ENCODE measurements at places on chromosomes 6 and 20.

DNA sequence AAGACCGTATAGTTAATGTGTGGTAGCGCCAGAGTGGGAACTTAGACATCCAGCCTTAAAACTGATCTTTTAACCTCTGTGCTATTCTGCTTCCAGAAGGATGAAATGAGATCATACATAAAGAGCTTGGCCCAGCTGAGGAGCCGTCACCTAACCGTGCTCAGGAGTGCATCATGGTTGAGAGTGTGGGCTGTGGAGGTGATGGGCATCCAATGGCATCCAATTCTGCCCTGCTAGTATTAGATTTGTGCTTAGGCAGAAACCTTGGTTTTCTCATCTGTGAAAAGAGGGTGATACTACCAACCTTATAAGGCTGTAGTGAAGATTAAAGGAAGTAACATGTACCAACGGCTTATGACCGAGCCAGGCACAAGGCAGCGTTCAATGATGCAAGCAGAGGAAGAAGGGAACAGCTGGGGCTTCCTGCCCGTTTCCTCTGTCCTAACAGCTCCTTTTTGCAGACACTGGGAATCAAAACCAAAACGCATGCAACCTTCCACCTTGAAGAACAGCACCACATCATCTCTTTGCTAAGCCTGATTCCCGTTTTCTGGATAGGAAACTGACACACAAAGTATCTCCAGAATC is 1.3 kb downstream of the SLC22A16 start:
- no peak for DNase-seq

DNA sequence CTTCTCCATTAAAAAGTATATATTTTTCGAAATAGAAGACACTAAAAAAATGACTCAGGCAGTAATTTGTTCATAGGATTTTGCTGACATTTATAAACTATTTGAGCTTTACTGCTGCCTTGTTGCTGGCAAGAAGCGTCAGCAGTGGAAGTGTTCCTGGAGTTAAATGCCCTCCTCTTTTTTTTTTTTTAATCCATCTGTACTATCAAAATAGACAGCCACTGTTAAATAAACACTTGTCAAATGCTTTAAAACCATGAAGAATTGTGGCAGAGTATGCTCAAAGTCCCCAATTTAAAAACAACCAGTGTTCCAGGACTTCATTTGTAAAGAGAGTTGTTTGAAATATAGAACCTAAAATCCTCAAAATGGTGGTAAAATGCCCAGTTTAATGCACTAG is 253.8 kb downstream of the NKAIN2 start:
- no peak for DNase-seq

GRCh38 chr6:44733868-44734267 is 346.4 kb downstream of the CDC5L start:
- no peak for DNase-seq

DNA sequence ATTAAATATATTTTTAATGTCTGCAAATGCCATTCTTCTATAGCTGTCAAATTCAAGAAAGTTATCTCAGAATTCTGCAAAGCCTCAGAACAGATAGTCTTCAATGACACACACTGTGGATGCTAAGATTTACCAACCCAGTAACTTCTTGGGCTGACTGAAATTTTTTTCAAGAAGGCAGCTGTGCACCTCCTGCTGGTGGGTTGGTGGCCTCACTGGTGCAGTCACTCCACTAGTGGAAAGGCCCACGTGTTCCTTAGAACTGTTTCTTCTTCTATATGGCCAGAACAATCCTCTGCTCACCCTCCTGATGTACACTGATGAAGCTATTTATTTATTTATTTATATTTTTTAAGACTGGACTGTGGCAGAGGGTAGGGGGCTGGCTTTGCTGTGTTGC is 28.1 kb upstream of the MTCL3 start:
- peak; percentile 1 for DNase-seq

GRCh38 chr6:134458857-134459657 is 141.1 kb upstream of the SGK1 start:
- no peak for DNase-seq

GRCh38 chr20:23231561-23232218 is 118.9 kb upstream of the NXT1 start:
- no peak for DNase-seq

DNA sequence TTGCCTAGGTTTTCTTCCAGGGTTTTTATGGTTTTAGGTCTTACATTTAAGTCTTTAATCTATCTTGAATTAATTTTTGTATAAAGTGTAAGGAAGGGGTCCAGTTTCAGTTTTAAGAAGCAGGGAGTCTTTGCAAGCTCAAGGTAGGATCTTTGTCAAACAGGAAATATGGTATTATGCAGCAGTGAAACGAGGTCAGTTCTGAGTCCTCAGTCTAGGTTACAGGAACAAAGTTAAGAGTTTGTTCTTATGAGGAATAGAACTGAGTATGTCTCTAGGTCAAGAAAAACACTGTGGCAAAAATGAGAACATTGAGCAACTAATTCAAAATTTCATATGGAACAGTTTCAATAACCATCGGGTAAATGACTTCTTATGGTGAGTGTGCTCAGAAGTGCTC is 63.6 kb downstream of the GCLC start:
- no peak for DNase-seq

- no peak for DNase-seq
These were observed 50.0 kb upstream of the FAM83C start for GRCh38 chr20:35342154-35342769.

DNA sequence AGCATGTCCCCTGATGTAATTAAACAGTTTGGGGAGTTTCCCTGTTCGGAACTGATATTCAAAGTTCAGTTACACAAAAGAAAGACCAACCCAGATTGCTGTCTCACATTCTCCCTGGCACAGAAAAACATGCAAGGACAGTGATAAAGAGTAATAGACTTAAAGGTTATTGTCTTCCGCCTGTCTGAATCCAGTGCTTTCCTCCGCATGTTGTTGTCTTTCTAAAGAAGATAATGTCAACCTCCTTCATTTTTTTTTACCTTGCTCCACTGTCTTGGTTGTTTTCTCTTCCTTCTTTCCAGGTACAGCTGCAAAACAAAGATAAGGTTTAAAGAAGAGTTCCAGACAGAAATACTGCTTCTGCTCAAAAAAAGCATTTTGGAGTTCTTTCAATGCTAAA is 284.5 kb downstream of the TRDN start:
- no peak for DNase-seq

GRCh38 chr20:43205699-43206098 is 16.0 kb upstream of the PTPRT start:
- no peak for DNase-seq

GRCh38 chr6:57262901-57263694 is 41.0 kb upstream of the RAB23 start:
- no peak for DNase-seq

- no peak for DNase-seq
These were observed 78.8 kb downstream of the VEGFA start for GRCh38 chr6:43848671-43849391.

- no peak for DNase-seq
These were observed at the start of gene BNIP5 for GRCh38 chr6:36336779-36337241. Gene BNIP5 (minus strand): TSS chr6:36336888. CDS start chr6:36330690, 6,198 bp downstream.

DNA sequence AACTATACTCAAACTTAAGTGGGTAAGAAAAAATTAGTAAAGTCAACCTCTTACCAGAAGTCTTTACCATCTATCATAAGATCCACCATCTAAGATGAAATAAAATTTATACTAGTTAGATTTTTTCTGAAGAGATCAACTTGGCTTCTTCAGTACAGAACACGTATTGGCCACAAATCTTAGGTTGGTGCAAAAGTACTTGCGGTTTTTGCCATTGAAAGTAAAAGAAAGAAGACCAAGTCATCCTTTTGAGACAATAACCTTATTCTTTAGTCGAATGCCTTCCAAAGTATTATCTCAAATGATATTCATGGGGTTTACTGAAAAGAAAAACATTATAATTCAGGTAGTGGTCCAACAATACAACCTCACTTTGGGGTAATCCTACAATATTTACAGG is 292.6 kb upstream of the PTCHD4 start:
- no peak for DNase-seq

GRCh38 chr6:45350186-45350710 is 22.1 kb downstream of the RUNX2 start:
- no peak for DNase-seq

- DNase-seq, result no peak
These were observed 9.5 kb upstream of the RBM24 start for GRCh38 chr6:17271628-17272027.

DNA sequence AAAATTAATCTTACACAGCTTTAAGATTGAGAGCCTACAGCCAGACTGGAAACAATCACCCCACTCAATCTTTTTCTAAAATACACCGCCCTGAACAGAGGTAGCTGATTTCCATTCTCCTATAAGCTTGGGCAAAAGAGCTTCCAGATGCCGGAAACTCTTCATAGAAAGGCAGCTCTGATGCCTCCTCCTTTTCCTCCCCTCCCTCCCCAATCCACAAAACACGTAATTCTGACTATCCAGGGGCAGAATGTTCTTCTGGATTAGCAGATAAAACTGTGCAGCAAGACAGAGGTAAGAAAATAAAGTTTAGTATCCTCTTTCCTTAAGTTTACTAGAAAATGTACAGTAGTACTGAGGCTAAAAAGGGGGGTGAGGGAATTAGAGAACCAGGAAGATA is 15.8 kb downstream of the ADNP start:
- DNase-seq, result no peak

DNA sequence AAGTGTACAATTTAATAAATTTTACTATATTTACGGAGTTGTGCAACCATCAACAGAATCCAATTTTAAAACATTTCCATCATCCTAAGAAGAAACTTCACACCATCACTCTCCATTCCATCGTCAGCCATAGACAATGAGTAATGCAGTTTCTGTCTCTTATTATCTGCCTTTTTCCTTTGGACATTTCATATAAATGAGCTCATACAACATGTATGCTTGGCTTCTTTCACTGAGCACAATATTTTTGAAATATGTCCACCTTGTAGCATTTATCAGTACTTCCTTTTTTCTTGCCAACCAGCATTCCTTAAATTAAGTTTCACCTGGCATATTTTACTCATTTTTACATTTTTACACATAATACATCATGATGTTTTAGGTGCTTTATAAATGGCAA is 22.7 kb upstream of the HIVEP1 start:
- no peak for DNase-seq

DNA sequence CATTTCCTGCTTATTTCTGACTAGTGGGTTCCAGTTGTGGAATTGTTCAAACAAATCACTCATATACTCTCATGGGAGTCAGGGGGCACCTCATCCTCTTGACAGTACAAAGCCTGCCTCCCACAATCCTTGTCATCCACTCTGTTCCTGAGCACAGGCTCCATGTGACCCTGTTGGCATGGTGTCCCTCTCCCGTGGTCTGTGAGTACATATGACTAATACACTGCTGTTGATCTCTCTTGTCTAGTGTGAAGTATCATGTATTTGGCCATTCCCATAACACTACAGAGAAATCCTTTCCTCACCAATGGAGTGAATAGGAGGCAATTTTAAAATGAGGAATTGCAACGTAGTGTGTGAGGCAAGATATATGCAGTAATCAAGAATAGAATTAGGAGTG is 185.3 kb downstream of the OGFRL1 start:
- no peak for DNase-seq

DNA sequence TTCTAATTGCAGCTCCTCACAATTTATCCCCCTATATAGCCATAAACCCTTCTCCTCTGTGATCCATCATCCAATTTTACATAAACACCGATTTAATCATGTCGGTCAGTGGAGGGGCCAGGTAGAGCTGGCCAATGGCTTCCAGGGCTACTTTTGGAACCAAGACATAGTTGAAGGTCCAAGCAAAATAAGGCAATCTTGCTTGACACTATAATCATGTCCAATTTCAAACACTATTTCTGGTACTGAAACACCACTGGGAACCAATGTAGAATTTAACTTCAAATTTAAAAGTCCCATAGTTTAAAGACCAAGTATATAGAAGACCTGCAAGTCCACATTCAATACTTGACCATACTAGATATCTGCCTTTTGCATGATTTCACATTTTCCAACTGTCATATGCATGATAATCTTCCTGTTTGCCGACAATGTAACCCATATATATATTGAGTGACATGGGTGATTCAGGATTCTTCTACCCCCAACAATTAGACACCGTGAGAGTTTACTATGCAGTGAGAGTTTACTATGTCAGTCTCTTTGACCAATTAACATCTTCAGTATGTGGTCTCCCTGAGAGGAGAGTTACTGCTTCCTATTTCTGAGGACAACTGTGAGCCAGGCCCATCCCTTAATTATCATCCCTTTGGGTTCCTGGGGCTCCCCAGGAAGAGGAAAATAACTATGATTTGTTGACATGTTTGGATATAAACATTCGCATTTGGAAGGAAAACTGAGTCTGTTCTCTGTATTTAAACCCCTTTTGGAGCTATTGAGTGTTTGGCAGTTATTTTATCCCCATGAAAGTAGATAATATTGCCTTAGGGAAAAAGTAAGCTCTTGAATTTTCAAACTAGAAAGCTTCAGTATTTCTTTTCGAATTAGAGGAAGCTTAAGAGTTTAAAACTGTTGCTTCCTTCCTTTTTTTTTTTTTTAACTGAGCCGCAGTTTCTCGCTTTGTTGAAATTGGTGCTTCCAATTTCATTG is 31.8 kb downstream of the SAMD3 start:
- DNase-seq, result no peak

- peak; percentile 65 for DNase-seq
These were observed 747 bp upstream of the PTPRA start for GRCh38 chr20:2872459-2873009.

DNA sequence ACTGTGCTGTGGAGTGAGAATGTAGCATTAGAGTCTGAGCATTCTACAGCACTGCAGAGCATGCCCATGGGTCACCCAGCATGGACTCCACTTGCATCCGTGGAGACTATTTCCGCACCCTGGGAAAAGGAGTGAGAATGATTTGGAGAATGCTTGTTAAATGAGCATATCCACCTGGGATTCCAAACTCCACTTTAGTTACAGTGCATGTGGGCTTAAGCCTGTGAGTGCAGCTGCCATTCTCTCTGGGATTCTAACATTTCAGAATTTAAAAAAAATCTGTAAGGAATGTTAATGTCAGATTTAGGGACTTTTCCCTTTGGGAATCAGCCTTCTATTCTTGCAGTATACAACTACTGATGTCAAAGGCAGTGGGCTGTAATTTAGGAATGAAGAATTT is 33.4 kb downstream of the KIF25 start:
- DNase-seq, result no peak

DNA sequence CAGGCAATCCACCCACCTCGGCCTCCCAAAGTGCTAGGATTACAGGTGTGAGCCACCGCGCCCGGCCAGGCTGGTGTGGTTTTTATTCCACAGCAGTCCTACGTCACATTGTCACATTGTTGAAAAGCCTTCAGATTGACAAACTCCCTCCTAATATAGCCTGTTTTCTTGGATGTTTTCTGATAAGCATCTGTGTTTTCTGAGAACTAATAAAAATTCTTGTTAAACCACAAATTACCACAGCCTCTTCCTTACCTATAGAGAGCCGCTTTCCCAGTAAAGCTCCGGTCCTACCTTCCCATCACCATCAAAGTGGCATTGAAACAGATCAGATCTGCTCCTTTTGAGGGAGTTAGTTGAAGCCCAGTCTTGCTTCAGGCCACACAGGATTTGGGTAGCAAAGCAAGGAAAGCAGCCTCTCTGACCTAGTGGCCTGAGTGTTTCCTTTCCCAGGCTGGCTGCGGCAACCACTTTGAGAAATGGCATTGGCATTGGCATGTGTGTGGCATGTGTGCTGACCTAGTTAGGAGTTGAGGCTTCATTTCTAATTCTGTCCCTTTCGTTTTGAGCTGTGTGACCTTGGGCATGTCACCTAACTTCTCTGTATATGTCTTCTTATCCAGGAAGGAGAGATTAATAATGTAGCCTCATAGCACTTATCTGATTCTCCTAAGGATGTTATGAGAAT is 1.7 kb upstream of the PKIG start:
- DNase-seq, result no peak

GRCh38 chr6:72530152-72530551 is 91.7 kb upstream of the KCNQ5 start:
- DNase-seq, result no peak

All from stimulated activated CD4-positive, alpha-beta T cell treated with anti-CD3 and anti-CD28 coated beads, TNF-alpha, amount 100 ng/mL, for 4 hours (primary cell).